ENCODE measurements at places on chromosomes 7 and 10.

- DNase-seq = no peak
Observed at GRCh38 chr7:119329715-119330114, 943.3 kb upstream of the KCND2 start.

GRCh38 chr7:30553141-30553540 lies 41.5 kb upstream of the GARS1 start:
- DNase-seq = no peak

GRCh38 chr7:69749994-69750393 lies 151.7 kb downstream of the AUTS2 start:
- no peak for DNase-seq

DNA sequence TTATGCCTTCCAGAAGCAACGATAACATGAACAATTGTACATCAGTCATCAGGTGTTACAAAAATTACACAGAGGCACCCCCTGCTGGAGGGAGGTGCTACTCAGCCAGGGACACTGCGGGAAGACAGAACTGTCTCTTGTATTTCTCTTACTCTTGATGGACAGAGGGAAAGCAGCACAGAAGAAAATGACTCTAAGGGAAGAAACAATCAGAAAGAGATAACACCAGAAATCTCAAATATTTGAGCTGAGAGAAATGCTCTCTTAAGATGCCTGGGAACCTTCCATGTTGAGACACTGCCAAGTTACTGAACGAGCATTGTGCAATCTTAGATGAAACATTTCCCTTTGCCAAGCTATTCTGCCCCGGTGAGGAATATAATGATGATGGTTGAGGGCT lies 227.6 kb upstream of the NPSR1 start:
- peak; percentile 45 for DNase-seq

DNA sequence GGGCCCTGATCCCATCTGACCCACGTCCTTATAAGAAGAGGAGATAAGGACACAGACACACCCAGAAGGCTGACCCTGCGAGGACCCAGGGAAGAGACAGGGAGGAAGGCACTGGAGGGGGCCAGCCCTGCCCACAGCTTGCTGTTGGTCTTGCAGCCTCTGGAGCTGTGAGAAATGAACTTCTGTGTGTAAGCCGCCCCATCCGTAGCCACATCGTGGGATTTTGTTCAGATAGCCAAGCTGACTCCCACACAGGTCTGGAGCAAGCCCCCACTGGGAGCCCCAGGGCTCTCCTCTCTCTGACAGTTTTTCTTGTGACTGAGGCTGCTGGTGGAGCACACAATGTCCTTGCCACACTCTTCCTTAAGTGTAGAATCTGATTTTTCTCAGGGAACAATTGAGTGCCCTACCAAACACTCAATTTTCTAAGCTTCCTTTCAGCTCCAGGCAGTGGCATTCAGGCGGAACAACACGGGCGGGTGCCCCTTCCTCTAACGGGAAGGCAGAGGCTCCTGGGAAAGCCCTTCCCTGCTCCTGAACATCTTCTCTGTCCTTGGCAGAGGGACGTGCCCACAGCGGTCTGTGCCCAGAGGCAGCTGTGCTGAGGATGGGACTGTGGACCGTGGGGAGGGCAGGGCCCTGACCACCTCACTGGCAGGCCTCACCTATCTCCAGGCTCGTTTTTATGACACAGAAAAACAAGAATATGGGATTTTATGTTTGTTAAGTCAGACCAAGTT lies 160.6 kb upstream of the SHH start:
- no peak for DNase-seq

DNA sequence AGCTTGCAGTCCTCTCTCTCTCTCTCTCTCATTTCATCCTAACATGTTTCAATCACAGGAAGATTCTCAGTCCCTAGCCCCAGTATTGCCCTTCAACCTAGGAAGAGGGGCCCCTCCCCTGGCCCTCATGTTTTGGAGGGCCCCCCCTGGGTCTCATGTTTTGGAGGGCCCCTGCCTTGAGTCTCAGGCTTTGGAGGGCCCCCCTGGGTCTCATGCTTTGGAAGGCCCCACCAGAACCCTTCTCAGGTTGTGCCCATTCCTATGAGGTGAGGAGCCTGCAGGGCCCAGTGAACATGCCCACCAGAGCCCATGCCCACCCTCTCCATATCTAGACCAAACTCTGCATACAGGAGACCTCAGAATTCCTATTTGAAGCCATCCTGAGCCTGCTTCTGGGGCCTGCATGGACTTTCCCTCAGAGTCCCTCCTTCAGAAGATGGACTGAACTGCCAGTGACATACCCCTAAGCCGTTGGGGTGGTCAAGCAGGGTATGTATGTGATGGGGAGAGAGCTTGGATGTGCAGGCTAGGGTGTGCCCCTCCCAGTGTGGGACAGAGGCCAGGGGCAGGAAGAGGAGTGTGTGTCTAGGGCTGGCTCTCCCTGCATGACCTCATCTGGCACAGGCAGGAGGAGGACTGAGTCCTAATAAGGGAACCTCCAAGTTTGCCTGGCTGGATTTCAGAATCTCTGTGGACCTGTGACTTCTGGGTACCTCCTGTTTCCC lies 8.1 kb upstream of the VDAC2 start:
- DNase-seq = peak; percentile 86

GRCh38 chr10:110919971-110920881 lies 822 bp downstream of the SHOC2 start:
- DNase-seq = peak; percentile 21

GRCh38 chr10:61188691-61189090 lies 244.7 kb upstream of the RHOBTB1 start:
- DNase-seq = peak; percentile 16

GRCh38 chr10:69069090-69070042 lies 18.5 kb upstream of the SRGN start:
- no peak for DNase-seq

DNA sequence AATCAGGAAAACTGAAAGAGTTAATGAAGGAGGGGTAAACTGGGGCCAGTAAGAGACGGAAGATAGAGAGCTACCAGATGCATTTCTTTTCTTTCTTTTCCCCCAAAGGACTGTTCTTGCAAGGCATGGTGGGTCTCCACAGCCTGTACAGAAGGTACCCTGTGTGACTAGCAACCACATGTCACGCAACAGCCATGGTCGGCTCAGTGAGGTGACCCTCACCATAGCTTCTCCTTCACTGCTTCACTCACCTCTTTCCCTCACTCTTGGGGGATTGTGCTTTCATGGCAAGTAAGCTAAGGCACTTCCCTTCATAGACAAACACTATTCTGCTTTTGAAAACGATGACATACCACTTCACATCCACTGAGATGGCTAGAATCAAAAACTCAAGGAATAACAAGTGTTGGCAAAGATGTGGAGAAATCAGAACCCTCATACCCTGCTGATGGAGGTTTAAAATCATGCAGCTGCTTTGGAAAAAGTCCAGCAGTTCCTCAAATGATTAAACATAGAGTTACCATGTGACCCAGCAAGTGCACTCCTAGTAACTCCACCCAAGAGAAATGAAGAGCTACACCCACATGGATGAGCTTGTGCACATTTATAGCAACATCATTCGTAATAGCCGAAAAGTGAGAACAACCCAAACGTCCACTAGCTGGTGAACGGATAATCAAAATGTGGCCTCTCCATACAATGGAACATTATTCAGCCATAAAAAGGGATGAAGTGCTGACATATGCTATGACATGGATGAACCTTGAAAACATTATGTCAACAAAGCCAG lies 3.8 kb upstream of the INSIG1 start:
- no peak for DNase-seq

DNA sequence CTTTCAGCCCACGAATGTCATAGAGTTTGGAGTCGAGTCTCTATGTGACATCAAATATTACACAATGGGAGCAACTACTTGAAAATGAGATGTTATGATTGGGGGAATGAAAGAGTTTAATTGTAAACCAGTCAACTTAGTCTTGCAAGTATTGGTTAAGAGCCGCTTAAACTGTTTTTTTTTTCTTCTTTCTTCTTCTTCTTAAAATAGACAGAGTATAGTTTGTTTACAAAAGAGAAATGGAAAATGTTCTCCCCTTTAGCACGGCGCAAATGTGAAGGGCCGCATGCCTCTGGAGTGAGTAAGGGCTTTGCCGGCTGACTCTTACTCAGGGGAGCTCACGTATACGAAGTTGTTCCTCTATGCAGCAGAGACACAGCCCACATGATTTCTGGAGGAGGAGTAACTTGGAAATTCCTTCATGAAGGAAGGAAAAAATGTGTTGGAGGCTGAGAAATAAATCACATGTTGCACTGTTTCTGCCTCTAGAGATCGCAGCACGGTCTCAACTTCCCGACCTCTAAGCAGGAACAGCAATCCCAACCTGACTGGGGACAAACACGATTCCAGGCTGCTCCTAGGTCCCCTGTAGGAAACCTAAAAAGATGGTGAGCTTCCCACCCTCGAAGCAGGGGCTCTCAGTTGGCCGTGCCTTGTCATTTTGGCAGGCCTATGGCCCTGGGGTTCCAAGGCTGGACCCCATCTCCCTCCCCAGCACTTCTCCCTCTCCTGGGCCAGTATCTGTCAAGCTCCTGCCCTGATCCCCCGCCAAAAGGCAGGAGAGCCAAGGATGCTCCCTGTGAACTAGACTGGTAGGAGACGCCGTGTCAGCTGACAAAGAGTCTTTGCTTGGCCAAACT lies 44.8 kb downstream of the MYOF start:
- peak; percentile 91 for DNase-seq

- no peak for DNase-seq
Observed at GRCh38 chr7:76380623-76380966, 21.8 kb upstream of the YWHAG start.

GRCh38 chr7:149869867-149870266 lies 3.9 kb upstream of the ATP6V0E2 start:
- no peak for DNase-seq
